HCT116 (cell line): ENCODE measurements at places on chromosomes 12 and 14. TPM values are rescaled to one million over a fixed set of nuclear protein-coding genes. Genes with fewer than 3 reads are reported as not detected.

Gene GPR65
- total RNA-seq: 0.05 TPM

Gene P2RX2
- total RNA-seq: not detected

Gene ZNF385A
- total RNA-seq: 34.7 TPM

Gene SLC5A8
- total RNA-seq: not detected

Gene CD69
- total RNA-seq: not detected

Gene TRAFD1
- total RNA-seq: 25.5 TPM

Gene CATSPERB
- 0.74 TPM for total RNA-seq

Gene MYF5
- total RNA-seq: not detected

Gene SLC6A13
- total RNA-seq: 0.39 TPM

GRCh38 chr14:89996963-89997362, 41.2 kb downstream of the TDP1 start:
- H3K4me3 ChIP-seq: no peak overlapping the region
- H3K27me3 ChIP-seq: no peaks in the 10 kb centered on the region
- no peak overlapping the region for H3K27ac ChIP-seq
- no peaks in the 10 kb centered on the region for H3K4me1 ChIP-seq

DNA sequence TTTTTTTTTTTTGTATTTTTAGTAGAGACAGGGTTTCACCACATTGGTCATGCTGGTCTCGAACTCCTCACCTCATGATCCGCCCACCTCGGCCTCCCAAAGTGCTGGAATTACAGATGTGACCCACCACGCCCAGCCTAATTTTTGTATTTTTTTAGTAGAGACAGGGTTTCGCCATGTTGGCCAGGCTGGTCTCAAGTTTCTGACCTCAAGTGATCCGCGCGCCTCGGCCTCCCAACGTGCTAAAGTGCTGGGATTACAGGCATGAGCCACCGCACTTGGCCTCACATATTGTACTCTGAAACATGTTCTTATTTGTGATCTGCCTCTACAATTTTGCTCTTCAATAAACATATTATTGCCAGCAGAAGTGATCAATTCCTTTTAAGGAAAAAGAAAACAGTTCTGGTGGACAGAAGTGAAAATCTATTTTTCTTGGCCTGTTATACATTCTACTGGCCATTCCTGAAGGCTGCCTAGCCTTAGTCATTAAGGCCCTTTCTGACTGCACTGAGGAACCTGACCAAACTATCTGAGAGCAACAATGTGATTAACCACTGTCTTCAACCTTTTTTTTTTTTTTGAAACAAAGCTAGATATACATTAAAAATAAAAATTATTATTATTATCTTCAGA, 36.1 kb downstream of the SNX6 start:
- no peaks in the 10 kb centered on the region for H3K4me1 ChIP-seq
- H3K4me3 ChIP-seq: no peak overlapping the region
- no peaks in the 10 kb centered on the region for H3K27me3 ChIP-seq
- DNase-seq: no peak
- no peak overlapping the region for H3K27ac ChIP-seq
- peaks cover 34% of the 10 kb centered on the region for H3K36me3 ChIP-seq

GRCh38 chr12:47797441-47797840, 22.3 kb downstream of the HDAC7 start:
- no peaks in the 10 kb centered on the region for H3K27me3 ChIP-seq
- H3K27ac ChIP-seq: no peak overlapping the region
- no peaks in the 10 kb centered on the region; the same call in 1 of the 2 replicates for H3K36me3 ChIP-seq
- no peaks in the 10 kb centered on the region for H3K4me1 ChIP-seq

- peaks cover 21% of the 10 kb centered on the region for H3K36me3 ChIP-seq
- no peak for DNase-seq
- no peak overlapping the region for H3K27ac ChIP-seq
- no peaks in the 10 kb centered on the region for H3K27me3 ChIP-seq
Measured at GRCh38 chr14:51289169-51289568, 49.1 kb downstream of the TMX1 start.

DNA sequence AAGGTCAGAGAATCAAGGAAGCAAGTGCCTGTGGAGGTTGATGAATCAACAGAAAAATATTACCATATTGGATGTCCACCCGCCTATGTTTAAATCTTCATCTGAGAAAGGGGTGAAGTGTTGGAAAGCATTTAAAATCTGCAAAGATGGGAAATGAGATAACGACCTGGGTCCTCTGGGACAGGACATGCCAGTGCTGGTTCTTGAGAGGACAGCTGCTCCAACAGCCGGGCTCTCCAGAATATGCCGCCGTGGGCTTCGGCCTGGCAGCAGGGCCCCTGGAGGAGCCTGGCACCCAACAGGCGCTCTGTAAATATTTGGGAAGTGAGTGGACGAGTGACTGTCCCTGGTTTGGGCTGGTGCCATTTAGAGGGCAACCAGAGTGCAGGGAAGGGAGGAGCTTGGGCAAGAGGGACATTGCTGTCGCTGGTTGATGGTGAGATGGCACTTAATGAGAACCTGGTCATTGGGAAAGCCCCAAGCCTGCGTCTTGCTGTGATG, 129.9 kb downstream of the KCNA5 start:
- peaks cover 2% of the 10 kb centered on the region; the same call in 1 of the 2 replicates for H3K36me3 ChIP-seq
- H3K4me1 ChIP-seq: peaks cover 35% of the 10 kb centered on the region
- H3K27me3 ChIP-seq: no peaks in the 10 kb centered on the region
- H3K27ac ChIP-seq: peak overlapping the region; percentile 47; the same call in 1 of the 2 replicates

DNA sequence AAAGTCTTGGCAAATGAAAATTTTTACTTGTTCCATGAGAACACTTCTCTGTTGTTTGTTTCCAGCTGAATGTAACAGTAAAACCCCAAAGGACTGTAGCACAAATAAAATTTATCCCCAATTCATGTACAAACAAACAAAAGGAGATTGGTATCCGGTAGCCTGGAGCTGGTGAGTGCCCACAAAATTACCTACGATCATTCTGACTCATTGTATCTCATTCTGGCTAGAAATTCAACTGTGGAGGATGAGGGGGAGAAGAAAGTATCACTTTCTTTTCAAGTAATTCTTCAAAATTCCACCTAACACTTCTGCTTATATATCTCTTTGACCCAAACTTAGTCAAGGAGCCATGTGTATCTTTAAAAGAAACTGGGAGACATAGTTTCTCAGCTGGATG, 268.5 kb downstream of the ALG10B start:
- H3K4me3 ChIP-seq: no peak overlapping the region
- H3K4me1 ChIP-seq: no peaks in the 10 kb centered on the region
- H3K27me3 ChIP-seq: no peaks in the 10 kb centered on the region
- H3K27ac ChIP-seq: no peak overlapping the region
- no peaks in the 10 kb centered on the region for H3K36me3 ChIP-seq
- DNase-seq: no peak

DNA sequence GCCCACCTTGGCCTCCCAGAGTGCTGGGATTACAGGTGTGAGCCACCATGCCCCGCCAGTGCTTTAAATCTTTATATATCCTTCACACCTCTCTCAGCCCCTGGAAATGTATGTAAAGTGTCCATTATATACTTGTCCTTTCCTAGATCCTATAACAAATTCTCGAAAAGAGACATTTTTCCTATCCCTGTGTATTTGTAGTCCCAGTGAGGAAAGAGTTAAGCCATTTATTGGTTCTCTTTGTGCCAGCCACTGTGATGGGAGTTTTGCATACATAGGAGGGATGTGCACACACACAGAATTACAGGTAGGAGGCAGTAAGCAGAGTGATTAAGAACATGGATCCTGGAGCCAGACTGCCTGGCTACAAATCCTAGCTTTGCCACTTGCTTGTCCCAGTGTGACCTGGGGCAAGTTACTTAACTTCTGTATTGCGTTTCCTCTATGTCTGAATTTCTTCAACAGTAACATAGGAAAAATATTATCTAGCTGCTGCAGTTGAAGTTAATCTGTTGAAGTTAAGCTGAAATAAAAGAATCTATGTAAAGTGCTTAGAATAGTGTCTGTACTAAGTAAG, 2.1 kb upstream of the RABGGTA start:
- no peaks in the 10 kb centered on the region for H3K36me3 ChIP-seq
- H3K4me3 ChIP-seq: no peak overlapping the region
- H3K27me3 ChIP-seq: no peaks in the 10 kb centered on the region
- H3K4me1 ChIP-seq: peaks cover 9% of the 10 kb centered on the region; the same call in 1 of the 2 replicates

GRCh38 chr12:82627799-82628198, 58.9 kb upstream of the TMTC2 start:
- no peak overlapping the region for H3K27ac ChIP-seq
- peak; percentile 26 for DNase-seq
- no peaks in the 10 kb centered on the region for H3K27me3 ChIP-seq
- H3K4me3 ChIP-seq: no peak overlapping the region

DNA sequence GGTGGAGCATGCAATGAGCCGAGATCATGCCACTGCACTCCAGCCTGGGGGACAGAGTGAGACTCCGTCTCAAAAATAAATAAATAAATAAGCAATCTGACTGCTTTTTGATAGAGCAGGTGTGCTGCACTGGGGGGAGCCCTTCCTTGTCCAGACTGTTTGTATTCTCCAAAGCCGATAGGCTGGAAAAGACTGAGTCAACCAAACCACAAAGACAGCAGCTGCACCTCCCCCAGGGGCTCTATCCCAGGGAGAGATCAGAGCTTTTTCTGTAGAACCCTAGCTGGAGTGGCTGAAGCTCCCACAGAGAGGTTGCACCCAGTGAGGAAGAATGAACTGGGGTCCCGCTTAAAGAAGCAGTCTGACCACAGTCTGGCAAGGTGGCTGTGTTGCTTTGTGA, 45.8 kb upstream of the LALBA start:
- no peaks in the 10 kb centered on the region for H3K27me3 ChIP-seq
- H3K4me1 ChIP-seq: peaks cover 4% of the 10 kb centered on the region

- no peaks in the 10 kb centered on the region for H3K27me3 ChIP-seq
- no peak within 1 kb of the TSS for H3K4me3 ChIP-seq
- no peaks in the 10 kb centered on the region for H3K4me1 ChIP-seq
- no peaks in the 10 kb centered on the region for H3K36me3 ChIP-seq
- H3K27ac ChIP-seq: no peak within 1 kb of the TSS
- no peak for DNase-seq
Measured at GRCh38 chr14:60485598-60486251, at the start of gene C14orf39. TSS of gene C14orf39 (minus strand) at chr14:60486063. CDS start at chr14:60485078, 985 bp downstream.

DNA sequence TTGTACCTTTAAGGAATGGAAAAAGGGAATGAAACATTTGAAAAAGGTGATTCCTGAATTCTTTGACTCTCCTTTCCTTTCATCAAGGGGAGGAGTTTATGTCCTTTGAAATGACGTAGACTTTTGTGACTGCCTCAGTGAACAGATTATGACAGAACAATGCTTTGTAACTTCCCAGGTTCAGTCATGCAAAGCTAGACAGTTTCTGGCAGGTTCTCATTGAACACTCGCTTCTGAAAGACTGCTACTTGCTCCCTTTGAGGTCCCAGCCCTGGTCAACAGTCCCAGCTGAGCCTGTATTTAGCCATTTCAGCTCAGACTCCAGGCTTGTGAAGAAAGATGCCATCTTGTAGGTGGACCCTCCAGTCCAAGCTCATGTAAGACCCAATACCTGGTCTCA, 1178.9 kb downstream of the BCL11B start:
- no peak overlapping the region for H3K4me3 ChIP-seq
- no peaks in the 10 kb centered on the region for H3K4me1 ChIP-seq
- H3K27ac ChIP-seq: no peak overlapping the region
- no peaks in the 10 kb centered on the region for H3K27me3 ChIP-seq
- no peaks in the 10 kb centered on the region for H3K36me3 ChIP-seq

DNA sequence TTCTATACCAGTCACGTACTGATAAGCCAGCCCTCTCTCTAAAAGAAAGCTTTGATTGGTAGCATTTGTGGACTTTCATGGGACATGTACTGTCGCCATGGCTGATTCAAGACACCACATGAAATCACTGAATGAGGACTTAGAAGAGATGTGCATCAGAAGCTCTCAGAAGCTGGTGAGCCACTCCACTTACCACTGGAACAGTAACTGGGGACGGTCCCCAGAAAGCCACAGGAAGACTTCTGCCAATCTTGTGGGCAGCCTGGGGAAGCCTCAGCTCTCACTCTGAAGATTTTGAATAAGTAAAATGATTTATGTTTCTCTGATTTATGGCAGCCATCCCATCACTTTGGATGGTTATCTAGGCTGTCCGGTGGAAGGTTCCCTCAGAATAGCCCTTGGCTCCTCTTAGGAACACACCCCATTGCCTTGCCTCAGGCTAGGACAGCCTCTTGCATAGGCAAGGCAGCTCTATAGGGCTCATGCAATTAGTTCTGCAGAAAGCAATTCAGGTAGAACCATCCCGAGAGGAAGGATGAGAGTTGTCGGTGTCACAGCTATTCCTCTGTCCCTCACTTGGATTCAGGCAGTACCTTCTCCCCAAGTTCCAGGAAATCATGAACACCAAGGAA, 9.8 kb downstream of the DHRS1 start:
- no peak for DNase-seq
- peaks cover 8% of the 10 kb centered on the region; the same call in 1 of the 2 replicates for H3K36me3 ChIP-seq
- no peak overlapping the region for H3K4me3 ChIP-seq
- no peaks in the 10 kb centered on the region for H3K4me1 ChIP-seq
- no peak overlapping the region for H3K27ac ChIP-seq
- no peaks in the 10 kb centered on the region for H3K27me3 ChIP-seq

GRCh38 chr12:130787445-130788410, 51.3 kb downstream of the STX2 start:
- no peak overlapping the region for H3K27ac ChIP-seq
- no peaks in the 10 kb centered on the region for H3K27me3 ChIP-seq
- no peak for DNase-seq
- no peaks in the 10 kb centered on the region for H3K4me1 ChIP-seq
- H3K4me3 ChIP-seq: no peak overlapping the region

DNA sequence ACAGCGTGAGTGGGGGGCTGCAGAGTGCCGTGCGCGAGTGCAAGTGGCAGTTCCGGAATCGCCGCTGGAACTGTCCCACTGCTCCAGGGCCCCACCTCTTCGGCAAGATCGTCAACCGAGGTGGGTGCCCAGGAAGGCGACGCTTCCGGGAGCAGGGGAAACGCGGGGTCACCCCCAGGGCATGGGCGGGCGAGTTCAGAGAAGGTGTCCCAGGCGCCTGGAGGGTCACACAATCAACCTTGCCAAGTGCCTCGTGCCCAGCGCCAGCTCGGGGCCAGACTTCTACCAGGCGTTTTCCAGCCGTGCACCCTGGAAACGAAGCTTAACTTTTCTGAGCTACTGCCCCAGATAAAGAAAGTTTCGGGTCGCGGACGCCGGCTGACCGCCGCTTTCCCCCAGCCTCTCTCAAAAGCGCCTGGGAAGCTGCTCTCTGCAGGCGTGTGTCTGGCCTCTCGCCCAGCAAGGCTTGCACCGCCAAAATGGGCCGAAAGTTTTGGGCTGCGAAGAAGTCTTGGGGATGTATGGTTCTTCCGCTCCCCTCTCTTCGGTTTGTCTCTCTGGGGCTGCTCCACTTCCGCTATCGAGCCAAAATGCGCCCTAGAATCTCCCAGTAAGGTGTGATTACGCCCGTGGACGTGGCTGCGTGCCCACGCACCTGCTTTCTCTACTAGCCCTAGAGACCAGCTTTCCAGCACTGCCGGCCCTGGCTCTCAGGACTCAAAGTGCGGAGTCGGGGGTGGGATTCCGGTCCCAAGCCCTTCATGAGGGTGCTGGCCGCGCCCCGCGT, 1.7 kb downstream of the WNT1 start:
- H3K4me1 ChIP-seq: peaks cover 12% of the 10 kb centered on the region
- H3K27ac ChIP-seq: no peak overlapping the region
- peaks cover 8% of the 10 kb centered on the region; the same call in 1 of the 2 replicates for H3K27me3 ChIP-seq
- DNase-seq: no peak
- H3K36me3 ChIP-seq: no peaks in the 10 kb centered on the region

DNA sequence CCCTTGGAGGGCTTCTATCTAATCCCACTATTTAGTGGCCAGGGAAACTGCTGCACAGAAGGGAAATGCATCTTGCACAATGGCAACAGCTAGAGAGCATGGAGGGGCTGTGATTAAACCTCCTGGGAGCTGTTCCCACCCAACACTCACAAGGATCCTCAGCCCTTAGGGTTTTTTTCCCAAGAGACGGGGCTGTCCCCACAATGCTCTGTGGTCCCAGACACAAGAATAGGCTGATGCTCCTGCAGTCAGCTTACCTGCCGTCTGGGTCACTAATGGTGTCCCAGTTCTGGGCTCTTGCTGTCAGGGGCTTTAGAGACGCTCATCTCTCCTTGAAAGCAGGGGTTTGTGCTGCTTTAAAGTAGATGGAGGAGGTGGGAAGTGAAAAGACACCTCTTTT, 4.6 kb downstream of the SERPINA1 start:
- H3K4me3 ChIP-seq: no peak overlapping the region
- no peak overlapping the region for H3K27ac ChIP-seq
- H3K4me1 ChIP-seq: peaks cover 15% of the 10 kb centered on the region
- H3K27me3 ChIP-seq: no peaks in the 10 kb centered on the region
- H3K36me3 ChIP-seq: no peaks in the 10 kb centered on the region
